AG09319 (cell line): ENCODE measurements at places on chromosomes 1 and 21.

DNA sequence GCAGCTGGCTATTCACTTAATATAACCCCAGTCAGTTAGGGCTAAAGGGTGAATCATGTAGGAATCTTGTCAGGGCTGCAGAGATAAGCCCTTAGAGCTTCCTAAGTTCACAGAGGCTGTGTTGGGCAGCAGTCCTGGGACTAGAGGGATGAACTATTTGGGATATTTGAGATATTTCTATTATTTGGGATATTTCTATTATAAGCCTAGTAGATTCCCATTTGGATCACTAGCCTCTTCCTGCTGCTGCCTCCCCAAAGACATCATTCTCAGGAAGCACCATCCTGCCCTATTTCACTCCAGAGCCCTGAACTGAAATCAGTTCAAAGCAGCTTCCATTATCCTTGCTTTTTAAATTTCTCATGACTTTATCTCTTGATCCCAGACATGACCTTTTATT, 501.3 kb downstream of the NUF2 start:
- no peak for DNase-seq

DNA sequence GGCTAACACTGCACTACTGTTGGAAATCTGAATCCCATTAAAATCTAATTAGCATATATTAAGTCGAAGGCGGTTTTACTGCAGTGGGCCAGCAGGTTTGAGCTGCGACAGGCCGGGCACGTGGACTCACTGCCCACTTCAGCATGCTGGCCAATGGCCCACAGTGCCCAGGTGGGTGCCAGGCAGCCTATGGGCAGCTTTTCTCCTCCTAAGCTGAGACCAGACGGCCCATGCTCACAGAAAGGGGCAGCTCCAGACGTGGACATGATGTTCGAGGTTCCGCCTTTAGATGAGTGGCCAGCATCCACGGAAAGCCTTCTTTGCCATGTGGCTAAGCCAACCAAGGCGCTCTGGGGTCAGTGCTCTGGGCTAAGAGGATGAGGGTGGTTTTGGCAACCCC, 89.8 kb upstream of the KLHDC7A start:
- DNase-seq, result no peak

GRCh38 chr1:113046569-113046968, 26.4 kb upstream of the LRIG2 start:
- DNase-seq, result no peak

- no peak for DNase-seq
Observed at GRCh38 chr1:166379447-166379846, 212.6 kb upstream of the FAM78B start.

GRCh38 chr1:37509181-37509580, 5.4 kb downstream of the MEAF6 start:
- DNase-seq, result no peak
